ENCODE measurements at places on chromosomes 1 and 21.
A peak's percentile ranks its signal among the peaks of the same experiment; 100 is the strongest.

- no peak for DNase-seq
Observed at GRCh38 chr1:112395256-112395820, 676 bp upstream of the CTTNBP2NL start.

DNA sequence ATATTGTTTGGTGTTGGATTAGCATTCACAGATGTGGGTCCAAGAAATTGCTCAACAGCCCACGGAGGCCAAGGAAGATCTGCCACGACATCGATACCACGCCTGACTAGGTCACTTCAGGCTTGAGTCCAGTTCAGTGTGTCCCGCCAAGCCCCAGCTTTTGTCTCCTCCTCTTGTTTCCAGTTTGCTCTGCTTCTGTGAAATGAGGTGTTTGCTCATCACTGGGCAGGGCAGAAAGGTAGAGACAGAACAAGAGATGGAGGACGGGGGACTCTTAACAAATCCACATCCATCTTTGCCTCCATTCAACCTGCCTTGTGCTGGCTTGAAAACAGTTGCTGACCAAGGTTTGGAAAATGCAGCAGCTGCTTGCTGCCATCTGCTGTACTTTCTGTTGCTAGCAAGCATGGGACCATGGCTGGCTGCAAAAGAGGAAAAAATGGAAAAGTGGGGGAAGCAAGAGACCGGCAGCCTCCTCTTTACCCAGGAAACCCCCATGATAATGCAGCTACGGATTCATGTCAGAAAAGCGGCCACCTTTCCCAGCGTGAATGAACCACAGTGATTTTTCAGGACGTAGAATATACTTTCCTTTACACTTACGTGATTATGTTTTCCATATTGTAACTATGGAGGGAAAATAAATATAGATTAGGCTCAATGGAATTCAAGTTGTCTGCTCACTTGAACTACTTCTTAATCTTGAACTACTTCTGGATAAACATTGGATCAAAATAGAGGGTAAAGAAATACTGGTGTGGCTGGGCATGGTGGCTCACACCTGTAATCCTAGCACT is 80.2 kb upstream of the GREM2 start:
- peak; percentile 4 for DNase-seq

DNA sequence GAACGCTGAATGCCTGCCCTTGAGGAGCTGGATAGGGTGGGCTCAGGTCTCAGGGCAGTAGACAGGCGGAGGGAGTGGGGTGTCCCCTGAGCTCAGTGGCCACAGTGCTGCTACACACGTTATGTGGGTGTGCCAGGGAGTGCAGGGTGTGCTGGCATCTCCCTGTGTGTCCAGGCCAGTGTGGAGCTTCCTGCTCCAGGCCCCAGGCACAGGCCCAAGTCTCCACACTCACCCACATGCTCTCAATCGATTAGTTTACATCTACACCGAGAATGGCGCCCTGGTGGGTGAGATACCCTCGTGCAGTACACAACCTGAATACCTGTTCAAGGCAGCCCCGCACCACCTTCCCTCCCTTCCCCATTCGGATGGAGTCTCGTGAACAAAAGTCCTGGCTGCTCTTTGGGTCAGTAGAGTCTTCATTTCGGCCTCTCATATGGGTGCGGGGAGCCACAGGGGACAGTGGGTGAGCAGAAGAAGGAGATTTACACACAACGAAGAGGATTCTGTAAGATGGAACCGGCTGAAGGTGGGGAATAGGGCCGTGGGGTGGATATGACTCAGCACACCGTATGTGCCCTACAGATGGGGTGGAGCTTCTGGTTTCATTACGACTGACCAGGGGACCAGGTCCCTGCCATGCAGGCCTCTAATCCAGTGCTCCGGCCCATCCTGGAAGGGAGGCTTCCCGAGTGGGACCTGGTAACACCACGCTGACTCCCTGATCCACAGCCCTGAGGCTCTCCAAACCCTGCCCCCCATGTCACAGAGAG is 93.3 kb downstream of the SPSB1 start:
- DNase-seq: no peak

GRCh38 chr21:34669149-34669879 is 520 bp downstream of the CLIC6 start:
- DNase-seq: peak; percentile 1

Measured in activated CD4-positive, alpha-beta T cell treated with anti-CD3 and anti-CD28 coated beads, Interleukin-2, amount 50 U/mL, for 4 hours (primary cell).